Activated CD4-positive, CD25-positive, alpha-beta regulatory T cell (primary cell): ENCODE measurements at places on chromosomes 5 and 9.

- no peak for DNase-seq
Observed at GRCh38 chr5:38783011-38783561, 62.7 kb upstream of the OSMR start.

DNA sequence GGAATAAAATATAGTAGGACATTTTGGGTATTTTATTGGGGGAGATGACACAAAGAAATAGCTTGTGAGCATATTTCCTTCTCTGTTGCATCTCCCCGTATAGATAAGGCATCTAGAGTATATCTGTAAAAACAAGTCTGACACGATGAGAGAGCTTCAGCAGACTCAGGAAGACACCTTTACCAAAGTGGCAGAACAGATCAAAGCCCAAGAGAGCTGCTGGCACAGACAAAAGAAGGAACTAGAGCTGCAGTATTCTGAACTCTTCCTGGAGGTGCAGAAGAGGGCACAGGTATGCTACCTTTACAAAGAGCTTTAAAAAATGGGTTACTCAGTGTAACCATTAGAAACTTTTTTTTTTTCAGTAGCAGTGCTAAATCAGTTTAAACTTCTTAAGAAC lies 176.7 kb downstream of the CCDC171 start:
- no peak for DNase-seq

DNA sequence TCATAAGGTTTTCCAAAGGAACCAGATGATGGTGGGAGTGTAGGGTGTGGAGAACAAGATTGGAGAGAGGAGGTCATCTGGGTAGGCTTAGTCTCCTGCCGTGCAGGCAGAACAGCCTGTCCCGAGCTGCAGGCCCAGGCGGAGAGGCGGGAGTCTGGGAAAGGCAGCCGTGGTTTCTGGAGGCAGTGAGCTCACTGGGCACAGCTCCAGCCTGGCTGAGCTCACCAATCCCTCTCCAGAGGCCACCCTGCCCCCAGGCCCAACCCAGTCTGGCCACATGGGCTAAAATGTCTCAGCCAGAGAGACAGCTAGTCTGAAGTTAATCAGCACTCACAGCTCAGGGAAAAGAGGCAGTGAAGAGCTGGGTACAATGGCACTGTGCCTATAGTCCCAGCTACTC lies 12.3 kb downstream of the P4HA2 start:
- DNase-seq: no peak

GRCh38 chr5:42148813-42149212 lies 223.7 kb downstream of the FBXO4 start:
- DNase-seq: no peak

DNA sequence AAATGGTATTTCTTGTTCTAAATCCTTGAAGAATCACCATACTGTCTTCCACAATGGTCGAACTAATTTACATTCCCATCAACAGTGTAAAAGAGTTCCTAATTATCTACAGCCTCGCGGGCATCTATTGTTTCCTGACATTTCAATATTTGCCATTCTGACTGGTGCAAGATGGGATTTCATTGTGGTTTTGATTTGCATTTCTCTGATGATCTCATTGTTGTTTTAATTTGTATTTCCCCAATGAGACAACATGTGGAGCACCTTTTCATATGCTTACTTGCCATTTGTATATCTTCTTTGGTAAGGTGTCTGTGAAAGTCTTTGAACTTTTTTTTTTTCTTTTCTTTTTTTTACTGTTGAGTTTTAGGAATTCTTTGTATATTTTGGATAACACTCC lies 473.6 kb downstream of the KCTD16 start:
- DNase-seq: no peak

DNA sequence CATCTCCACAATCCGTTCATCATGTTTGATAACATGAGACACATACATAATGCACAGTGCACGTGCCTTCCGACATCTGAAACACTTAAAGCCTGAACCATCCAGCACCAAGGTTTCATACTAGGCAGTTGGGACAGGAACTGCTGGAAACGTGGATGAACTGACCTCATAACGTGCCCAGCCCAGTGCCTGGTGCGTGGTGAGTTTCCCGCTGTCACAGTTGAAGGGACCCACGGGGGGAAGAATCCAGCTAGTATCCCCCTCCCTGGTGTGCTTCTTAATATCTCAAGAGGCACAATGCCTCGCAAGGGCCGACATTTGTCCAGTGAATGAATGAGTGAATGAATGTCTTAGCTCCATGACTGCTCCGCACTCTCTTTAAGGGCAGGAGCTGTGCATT lies 23.2 kb downstream of the BARX1 start:
- no peak for DNase-seq

GRCh38 chr9:120917929-120918762 lies 8.4 kb downstream of the TRAF1 start:
- no peak for DNase-seq

DNA sequence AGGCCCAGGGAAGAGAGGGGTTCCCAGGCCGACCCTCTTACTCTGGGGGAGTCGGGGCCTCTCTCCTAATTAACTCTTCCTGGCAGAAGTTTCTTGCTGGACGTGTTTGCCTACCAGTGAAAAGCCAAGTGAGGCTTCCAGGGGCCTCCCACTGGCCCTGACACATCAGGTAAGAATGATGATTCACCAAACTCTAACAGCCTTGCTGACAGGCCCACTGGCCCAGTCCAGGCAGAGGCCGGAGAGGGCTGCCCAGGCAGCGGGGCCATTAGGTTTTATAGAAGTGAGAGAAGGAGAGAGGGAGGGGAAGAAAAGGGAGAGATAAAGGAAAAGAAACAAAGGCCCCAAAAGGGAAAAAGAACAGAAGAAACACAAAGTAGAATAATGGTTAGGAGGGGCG lies 50.8 kb upstream of the FOXE1 start:
- no peak for DNase-seq

GRCh38 chr5:76836181-76836580 lies 13.6 kb upstream of the S100Z start:
- DNase-seq: no peak

- DNase-seq: no peak
Observed at GRCh38 chr9:14391620-14392019, 77.7 kb upstream of the NFIB start.

- DNase-seq: no peak
Observed at GRCh38 chr5:65247594-65247993, 234.1 kb downstream of the ADAMTS6 start.

DNA sequence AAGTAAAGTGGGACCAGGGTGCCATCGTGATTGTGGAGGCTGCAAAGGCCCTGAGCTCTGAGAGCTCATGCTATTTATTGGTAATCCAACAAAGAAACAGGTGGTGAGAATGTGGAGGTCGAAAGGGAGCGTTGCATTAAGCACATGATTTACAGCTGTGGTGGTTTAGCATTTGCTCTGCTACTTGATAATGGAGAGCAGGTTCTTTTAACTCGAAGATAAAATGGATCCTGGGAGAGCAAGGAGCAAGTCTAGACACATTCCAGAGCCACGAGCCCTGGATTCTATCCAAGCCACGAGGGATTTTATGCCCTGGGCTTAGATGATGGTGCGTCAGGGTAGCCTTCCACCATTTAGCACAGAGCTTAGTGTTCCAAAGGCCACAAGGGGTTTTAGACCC lies 1710.1 kb upstream of the CDH9 start:
- no peak for DNase-seq

GRCh38 chr9:26169708-26170107 lies 491.5 kb upstream of the TUSC1 start:
- DNase-seq: no peak

GRCh38 chr5:156762771-156763170 lies 87.3 kb upstream of the PPP1R2B start:
- DNase-seq: no peak

DNA sequence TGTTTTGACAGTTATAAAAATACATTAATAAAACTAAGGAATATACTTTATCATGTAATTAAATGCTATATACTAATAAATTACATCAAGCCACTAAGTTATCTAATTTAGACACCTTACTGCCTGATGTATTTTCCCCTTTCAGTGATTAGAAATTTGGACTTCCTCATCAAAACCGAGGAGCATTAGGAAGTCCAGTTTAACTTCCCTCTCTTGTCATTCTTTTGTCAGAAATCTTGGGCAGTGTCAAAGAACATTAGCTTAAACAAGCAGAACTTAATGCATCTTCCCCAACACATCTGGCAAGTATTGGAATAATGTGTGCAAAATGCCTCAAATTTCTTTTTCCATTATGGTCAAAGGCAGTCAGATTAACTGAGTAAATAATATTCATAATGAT lies 81.6 kb downstream of the PLPP1 start:
- DNase-seq: no peak

DNA sequence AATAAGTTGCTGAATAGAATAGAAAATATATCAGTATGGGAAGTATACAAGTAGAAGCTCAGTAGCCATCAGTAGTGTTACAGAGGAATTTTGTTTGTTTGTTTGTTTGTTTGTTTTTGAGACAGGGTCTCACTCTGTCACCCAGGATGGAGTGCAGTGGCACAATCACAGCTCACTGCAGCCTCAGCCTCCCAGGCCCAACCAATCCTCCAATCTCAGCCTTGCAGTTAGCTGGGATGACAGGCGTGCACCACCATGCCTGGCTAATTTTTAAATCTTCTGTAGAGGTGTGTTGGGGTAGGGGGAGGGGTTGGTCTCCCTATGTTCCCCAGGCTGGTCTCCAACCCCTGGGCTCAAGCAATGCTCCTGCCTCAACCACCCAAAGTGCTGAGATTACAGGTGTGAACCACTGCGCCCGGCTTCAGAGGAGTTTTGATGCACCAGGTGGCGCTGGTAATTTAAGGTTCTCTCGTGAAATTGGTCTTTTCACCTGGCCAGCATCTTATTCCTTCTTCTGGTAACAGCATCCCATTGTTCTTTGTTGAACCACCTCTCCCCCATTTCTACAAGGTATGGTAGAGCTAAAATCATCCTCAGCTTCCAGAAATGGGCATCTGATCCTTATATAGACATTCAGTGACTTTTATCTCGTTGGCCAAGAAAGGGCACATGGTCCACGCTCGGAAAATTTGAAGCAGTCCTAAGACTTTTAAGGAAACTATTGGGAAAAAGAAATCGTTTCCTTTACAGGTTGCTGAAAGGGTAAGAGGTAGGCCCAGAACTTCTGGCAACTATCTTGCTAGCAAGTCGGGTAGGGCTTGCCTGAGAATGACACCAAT lies 157.1 kb downstream of the ARRDC3 start:
- peak; percentile 34 for DNase-seq

GRCh38 chr5:20601678-20602100 lies 613.7 kb upstream of the CDH18 start:
- no peak for DNase-seq

GRCh38 chr5:4361753-4362152 lies 766.1 kb downstream of the IRX1 start:
- no peak for DNase-seq

- DNase-seq: no peak
Observed at GRCh38 chr5:124454081-124454480, 292.4 kb downstream of the ZNF608 start.

DNA sequence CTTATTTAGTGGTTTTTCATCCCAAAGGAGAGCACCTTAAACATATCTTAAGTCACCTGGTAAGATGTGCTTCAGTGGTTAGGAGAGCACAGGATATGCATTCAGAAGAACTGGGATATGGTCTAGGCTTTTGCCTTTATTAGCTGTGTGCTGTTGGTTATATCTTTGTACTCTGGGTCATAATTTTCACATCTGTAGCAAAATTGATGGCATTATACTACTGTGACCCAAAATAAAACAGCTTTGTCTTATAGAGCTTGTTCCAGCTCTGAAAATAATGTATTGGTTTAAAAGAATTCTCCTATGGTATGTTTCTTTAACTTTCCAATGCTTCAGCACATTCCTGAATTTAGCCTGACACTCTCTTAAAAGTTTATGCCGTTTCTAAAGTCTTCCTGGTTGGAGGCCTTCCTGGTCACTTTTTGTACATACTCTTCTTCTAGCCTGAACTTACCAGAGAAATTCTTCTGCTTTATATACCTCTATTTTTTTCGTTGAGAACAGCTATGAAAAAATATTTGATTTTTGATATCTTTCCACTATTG lies 337.1 kb upstream of the MPDZ start:
- no peak for DNase-seq

DNA sequence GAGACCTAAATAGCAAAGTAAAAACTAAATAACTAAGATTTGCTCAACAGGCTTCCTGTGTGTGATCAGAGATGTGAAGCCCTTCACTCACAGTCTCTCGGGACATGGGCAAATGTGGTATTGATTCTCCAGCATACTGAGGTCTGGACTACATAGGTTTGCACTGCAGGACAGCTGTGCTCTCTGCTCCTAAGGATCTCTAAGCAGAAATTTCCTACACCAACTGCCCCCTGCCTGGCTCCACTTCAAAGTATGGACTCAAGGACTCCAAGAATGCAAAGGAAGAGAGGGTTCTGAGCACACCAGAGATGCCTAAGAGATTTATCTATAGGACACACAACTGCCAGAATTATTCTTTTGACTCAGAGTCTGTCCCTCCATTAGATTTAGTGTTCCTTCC lies 487.2 kb downstream of the SEMA5A start:
- no peak for DNase-seq

DNA sequence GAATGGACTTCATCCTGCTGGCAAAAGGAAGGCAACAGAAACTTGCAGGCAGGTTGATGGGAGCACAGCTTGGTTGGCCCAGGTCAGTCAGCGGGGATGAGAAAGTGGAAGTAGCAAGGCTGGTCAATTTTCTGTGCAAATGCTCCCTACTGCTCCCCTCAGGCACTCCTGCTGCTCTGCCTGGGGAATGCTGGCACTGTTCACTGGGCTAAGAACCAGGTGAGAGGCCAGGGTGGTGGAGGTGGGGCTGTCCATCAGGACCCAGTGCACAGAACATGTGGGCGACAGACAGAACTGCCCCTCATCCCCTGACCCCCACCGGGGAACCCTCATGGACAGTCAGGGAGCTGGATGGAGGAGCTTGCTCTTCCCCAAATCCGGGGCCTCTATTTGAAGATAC lies 593.1 kb downstream of the IRX1 start:
- no peak for DNase-seq

DNA sequence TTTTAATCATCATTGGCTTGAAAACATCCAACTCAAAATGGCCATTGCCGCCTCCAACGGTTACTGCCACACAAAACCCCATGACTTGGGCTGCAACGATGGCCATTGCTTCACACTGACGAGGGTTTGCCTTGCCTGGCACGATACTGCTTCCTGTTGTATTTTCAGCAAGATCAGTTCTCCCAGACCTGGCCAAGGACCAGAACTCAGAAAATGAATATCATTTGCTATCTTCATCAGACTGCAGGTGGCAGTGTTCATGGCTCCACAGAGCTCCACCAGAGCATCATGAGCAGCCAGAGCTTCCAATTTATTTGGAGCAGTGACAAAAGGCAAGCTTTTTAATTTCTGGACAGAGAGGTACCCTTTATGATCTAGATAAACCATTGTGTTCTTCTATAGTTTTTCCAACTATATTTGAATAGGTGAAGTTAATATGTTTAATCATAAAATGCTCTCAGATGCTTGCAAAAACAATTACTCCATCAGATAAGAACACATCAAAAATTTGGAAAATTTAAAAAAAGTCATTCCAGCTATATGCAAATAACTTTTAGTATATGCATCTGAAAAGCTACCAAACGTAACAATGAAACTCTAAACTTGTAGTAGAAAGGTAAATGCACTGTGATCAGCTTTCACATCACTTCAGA lies 10.4 kb downstream of the AMACR start:
- DNase-seq: no peak
